ENCODE measurements at places on chromosomes 3 and 15. TPM values are rescaled to one million over a fixed set of nuclear protein-coding genes. Genes with fewer than 3 reads are reported as not detected.

Gene TMC3
- not detected for total RNA-seq

- peaks cover 2% of the 10 kb centered on the region for H3K4me1 ChIP-seq
- no peak overlapping the region for H3K4me3 ChIP-seq
- H3K27ac ChIP-seq = no peak overlapping the region
- no peaks in the 10 kb centered on the region for H3K27me3 ChIP-seq
- DNase-seq = no peak
- H3K36me3 ChIP-seq = no peaks in the 10 kb centered on the region
Observed at GRCh38 chr3:81816473-81817250, 55.2 kb upstream of the GBE1 start.

GRCh38 chr3:59245859-59246501 lies 196.2 kb upstream of the CFAP20DC start:
- no peak overlapping the region for H3K27ac ChIP-seq
- no peaks in the 10 kb centered on the region for H3K27me3 ChIP-seq
- peaks cover 7% of the 10 kb centered on the region for H3K4me1 ChIP-seq
- peaks cover 2% of the 10 kb centered on the region for H3K36me3 ChIP-seq

DNA sequence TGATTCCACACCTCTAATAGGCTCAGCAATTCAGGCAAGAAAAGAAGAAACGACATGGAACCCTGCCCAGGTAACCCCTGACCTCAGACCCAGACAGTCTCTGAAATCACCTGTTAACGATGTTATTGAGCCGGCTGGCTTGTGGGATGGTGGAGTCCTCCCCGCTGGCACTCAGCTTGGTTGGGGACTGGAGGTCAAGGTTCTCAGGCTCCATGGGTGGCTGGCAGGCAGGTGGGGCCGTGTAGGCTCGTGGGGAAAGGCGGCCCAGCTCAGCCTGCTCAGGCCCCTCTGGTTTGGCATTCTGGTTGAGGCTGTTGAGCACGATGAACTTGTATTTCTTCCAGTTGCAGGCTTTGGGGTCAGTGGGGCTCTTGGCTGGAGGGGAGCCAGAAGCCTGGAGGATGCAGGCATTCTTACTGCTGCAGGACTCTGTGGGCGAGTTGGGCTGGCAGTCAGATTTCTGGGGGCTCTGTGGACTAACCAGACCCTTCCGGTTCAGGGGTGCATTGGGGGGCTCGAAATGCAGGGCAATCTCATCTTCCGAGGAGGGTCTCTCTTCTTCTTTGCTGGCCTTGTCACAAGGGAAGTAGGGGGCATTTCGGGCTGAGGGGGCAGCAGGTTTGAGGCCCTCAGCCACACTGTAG lies 16.2 kb downstream of the BCL6 start:
- H3K27me3 ChIP-seq = no peaks in the 10 kb centered on the region
- H3K4me1 ChIP-seq = peaks cover 1% of the 10 kb centered on the region
- peaks cover 90% of the 10 kb centered on the region for H3K36me3 ChIP-seq
- no peak overlapping the region for H3K4me3 ChIP-seq
- no peak overlapping the region for H3K27ac ChIP-seq
- DNase-seq = no peak

DNA sequence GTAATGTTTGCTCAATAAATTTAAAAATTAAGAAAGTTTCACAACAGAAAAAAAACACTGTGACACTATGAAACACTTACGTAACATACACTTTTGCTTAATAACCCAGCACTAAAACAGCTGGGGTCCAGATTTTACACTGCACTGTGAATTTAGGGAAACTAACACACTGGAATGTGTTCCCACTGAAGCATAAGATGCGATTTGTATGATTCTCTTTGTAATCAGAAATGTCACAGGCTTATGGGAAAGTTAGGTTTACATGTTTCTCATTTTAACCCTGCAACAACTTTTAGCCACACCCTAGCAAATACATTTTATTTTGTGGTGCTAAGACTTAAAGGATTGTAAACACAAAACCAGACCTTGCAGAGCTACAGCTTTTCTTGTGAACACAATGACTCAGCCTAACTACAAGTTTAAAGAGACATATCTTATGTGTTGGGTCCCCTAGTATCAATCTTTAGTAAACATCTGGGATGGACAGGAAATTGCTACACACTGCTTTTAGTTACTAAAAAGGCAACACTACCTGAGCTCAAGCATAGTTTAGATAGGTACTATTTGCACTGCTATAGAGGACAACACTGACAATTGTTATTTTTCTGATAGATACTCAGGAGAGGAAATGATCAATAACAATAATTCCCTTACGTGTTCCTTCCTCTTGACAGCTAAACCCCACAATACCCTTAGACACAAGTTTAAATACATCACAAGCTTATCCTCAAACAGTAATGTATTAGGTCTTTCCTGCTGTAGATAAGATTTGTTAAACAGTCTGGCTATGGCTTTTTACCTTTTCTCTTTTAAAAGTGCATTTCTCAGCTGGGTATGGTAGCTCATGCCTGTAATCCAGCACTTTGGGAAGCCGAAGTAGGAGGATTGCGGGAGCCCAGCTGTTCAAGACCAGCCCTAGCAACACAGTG lies 3.8 kb downstream of the PLD1 start:
- no peaks in the 10 kb centered on the region for H3K36me3 ChIP-seq
- H3K27ac ChIP-seq = no peak overlapping the region
- H3K4me3 ChIP-seq = no peak overlapping the region
- peaks cover 9% of the 10 kb centered on the region for H3K4me1 ChIP-seq
- no peak for DNase-seq
- peaks cover 42% of the 10 kb centered on the region for H3K27me3 ChIP-seq

GRCh38 chr3:127689266-127689860 lies 16.6 kb downstream of the ABTB1 start:
- no peaks in the 10 kb centered on the region for H3K27me3 ChIP-seq
- no peak for DNase-seq
- H3K27ac ChIP-seq = no peak overlapping the region
- H3K4me1 ChIP-seq = no peaks in the 10 kb centered on the region
- H3K4me3 ChIP-seq = no peak overlapping the region

DNA sequence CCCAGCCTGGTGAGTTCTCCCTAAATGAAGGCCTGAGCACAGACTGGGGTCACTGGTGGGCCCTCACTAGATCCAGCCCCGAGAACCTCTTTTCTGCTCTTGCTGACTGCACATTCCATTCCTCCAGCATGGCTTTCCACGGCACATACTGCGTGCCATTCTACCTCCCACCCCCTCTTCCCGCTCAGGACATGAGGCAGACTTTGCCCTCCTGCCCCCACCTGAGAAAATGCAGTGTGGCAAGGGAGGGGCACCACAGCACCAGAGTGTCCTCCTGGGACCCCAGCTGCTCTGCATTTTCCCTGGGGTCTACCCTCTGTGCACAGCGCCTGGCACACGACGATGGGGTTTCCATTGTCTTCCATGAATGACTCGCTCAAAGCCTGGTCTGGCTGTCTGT lies 6.1 kb upstream of the SLCO2A1 start:
- H3K27me3 ChIP-seq = peaks cover 13% of the 10 kb centered on the region
- DNase-seq = no peak
- no peak overlapping the region for H3K4me3 ChIP-seq
- H3K27ac ChIP-seq = no peak overlapping the region
- no peaks in the 10 kb centered on the region for H3K4me1 ChIP-seq
- no peaks in the 10 kb centered on the region for H3K36me3 ChIP-seq

Data from activated CD4-positive, alpha-beta T cell treated with anti-CD3 and anti-CD28 coated beads, Interleukin-2, amount 10 ng/mL, durations not matched to agents 24 days and 14 days (primary cell).